ENCODE measurements at places on chromosomes 5 and 9.

- DNase-seq: no peak
Observed at GRCh38 chr5:73759771-73760170, 133.8 kb downstream of the ARHGEF28 start.

DNA sequence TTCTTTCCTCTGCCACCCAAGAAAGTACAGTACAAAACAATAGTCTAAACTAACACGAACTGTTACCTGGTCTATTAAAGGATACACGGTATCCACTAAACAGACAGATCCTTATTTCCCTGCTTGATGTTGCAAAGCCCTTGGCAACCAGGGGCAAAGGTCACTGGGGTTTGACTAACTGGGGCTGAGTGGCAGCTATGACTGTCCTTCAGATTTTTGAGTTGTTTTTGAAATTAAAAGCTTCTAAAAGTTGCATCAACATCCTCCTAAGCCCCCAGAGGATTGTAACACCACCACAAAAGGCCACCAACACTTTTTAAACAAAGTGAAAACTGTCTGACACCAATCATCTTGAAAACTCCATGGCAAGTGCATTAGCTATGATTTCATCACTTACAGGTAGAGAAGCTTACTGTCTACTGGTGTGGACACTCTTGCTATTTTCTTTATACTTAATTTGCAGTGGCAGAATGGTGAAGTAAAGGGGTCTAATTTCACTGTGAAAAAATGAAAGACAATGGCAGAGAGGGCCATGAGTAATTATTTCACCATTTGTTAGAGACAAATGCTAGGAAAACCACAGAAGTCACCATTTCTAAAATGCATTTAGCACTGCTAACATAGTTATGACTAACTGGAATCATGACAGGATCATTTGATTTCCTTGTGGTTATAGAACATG lies 292.4 kb downstream of the EFNA5 start:
- no peak for DNase-seq

GRCh38 chr5:177370488-177371119 lies 12.9 kb downstream of the RGS14 start:
- no peak for DNase-seq

GRCh38 chr9:126301985-126302603 lies 24.5 kb upstream of the MVB12B start:
- DNase-seq: peak; percentile 19

- no peak for DNase-seq
Observed at GRCh38 chr5:111227226-111227782, 3.1 kb downstream of the CAMK4 start.

DNA sequence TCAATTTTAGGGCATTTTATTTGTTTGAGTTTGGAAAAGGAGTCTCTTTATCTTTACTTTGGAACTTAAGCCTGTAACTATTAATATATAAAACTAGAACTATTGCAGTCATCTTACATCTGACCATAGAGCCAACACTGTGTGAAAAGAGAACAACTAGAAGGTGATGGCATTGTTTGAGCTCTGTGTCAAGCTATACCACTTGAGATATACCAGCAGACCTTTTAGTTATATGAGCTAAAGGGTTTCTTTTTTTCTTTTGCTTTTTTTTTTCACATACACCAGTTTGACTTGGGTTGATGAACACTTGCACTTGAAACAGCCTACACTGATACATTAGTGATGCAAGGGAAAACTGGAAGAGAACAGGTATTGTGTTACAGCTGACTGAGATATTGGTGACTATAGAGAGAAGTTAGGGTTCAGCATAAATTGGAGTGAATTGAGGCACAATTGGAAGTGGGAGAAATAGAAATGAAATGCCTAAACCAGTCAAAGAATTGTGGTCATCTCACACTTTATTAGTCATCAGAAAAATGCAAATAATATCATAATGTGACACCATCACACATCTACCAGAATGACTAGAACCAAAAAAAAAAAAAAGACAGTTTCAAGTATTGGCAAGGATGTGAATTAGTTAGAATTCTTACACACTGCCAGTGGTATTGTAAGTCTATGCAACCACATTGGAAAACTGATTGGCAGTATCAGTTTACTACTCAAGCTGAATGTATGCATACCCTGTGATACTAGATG lies 60.9 kb downstream of the ADRB2 start:
- no peak for DNase-seq

DNA sequence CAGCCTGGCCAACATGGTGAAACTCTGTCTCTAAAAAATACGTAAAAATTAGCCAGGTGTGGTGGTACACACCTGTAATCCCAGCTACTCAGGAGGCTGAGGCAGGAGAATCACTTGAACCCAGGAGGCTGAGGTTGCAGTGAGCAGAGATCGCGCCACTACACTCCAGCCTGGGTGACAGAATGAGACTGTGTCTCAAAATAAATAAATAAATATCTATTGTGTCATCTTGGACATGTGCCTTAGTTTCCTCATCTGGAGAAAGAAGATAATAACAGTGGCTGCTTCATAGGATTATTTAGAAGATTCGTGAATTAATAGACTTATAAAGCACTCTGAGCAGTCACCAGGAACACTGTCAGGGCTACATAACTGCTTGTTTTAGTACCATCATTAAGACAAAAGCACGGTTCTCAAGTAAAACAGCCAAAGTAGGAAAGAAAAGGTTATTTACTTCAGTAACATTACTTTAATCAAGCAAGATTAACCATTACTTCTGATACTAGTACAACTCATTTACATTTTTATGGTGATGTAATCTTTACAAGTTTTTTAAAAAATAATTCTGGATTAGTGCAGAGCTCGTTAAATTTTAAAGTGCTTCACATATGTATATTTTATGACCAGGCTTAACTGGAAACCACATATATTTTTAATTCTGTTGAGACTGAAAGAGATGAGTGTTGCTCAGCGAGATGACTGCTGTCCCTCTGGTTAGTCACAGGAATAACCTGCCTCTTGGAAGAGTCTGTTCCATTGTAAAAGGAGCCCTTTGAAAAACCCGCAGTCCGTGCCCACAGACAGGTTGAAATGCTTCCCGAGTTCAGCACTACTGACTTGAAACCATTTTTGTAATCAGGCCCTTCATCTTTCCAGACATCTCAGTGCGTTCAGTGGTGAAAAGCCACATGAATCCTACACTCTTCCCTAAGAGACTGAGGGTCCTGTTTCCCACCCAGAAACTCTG lies 36.7 kb downstream of the ANKH start:
- no peak for DNase-seq

- DNase-seq: no peak
Observed at GRCh38 chr9:121253821-121254501, 14.0 kb upstream of the GSN start.

DNA sequence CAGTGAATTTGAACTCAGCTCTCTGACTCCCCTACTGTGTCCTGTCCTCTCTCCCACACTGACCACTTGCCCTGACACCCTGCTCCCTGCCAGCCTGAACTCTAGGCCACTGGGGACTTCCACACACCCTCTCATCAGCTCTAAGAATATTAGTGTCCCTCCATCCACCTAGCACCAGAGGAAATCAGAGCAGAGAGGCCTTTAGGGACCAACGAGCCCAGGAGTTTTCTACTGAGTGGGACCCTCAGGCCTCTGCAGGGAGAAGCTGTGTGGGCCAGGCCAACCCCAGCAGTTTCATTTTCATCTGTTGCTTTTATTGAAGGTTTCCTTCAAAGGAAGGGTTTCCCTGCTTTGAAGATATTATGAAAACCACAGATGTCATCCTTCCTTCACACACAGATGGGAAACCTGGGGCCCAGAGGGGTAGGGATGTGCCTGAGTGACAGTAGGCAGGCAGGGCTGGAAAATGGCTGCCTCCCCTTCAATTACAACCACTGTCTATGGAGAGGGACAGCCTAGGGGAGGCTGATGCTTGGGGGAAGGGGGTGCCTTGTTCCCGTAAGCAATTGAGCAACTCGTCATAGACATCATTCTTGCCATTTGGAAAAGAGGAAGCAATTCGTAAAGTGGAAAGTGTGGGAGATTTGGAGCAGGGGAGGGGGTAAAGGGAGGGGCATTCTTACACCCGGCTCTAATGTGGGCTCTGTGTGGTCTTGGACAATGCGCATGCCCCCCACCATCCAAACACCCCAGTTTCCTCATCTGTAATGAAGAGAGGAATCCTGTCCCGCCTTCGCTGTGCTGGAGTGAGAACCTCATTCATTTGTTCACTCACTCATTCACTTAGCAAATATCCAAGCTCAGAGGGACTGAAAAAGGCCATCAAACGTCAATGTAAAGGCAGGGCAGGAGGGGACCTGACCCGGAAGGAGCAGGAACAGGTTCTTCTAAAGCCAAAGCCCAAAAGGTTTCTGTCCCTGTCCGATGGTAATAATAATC lies 3.9 kb downstream of the GLIPR2 start:
- no peak for DNase-seq

DNA sequence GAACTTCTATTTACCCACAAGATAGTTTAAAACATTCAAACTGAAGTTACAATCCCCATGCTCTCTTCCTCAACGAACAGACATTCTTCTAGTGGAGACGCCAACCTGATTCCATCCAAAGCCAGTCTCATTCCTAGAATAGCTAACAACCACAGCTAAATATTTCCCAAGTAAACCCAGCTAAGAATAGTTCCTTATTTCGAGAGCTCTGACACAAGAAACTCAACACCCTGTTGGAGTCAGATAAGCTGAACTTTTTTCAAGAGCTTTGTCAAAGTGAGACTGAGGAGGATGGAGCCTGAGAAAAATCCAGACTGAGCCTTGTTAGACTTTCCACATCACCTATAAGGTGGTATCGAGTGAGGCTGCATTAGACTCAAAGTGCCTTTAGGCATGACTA lies 56.7 kb upstream of the RPS23 start:
- DNase-seq: no peak

DNA sequence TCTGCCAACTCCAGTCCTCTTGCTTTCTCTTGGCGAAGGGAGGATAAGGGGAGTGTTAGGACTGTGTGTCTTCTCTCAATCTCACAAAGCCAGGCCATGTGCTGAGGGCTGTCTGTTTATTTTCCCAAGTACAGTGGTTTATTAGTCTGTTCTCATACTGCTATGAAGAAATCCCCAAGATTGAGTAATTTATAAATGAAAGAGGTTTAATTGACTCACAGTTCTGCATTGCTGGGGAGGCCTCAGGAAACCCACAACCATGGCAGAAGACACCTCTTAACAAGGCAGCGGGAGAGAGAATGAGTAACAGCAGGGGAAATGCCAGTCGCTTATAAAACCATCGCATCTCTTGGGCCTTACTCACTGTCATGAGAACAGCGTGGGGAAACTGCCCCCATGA lies 36.2 kb upstream of the CKS2 start:
- peak; percentile 9 for DNase-seq

DNA sequence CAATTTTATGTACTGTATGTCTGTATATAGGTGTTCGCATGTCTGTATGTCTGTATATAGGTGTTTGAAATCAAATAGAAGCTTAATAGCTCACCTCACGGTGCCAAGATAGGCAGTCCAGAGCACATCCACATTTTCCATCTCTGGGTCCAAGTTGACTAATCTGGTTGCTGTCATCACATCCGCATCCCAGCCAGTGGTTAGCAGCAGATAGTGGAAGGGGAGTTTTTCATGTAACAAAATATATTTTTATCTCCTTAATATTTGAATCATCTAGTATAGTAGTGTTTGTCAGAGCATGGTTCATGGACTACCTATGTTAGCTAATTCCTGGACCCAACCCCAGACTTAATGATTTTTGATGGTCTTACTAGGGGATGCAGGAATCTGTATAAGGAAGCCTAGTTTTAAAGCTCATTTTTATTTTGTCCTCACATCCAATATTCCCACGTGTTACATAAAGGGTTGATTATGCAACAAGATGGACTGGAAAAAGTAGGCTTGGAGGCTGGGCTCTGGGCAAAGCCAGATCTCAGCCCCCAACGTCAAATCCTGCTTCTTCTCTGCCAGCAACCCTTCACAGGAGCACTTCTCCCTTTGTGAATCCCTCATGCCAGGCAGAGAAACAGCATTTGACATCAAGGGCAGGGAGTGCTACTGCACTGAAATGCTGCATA lies 219.7 kb downstream of the ZSWIM6 start:
- DNase-seq: no peak

- DNase-seq: no peak
Observed at GRCh38 chr5:178291969-178292825, 59.6 kb upstream of the PHYKPL start.

DNA sequence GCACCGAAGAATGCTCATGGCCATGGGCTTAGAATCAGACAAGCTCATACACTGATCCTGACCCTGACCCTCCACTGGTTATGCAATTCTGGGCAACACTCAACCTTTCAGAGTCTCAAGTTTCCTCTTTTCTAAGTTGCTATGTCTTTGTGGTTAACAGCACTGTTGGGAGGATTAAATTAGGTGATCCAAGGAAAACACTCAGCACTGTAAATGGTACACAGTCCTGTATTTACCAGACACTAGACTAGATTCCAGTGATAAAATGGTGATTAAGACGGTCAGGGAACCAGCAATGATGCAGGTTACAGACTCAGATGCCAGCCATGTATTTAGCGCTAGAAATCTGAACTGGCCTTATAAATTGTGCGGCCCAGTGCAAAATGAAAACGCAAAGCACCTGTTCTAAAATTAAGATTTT lies 8.1 kb downstream of the ARL15 start:
- DNase-seq: no peak

DNA sequence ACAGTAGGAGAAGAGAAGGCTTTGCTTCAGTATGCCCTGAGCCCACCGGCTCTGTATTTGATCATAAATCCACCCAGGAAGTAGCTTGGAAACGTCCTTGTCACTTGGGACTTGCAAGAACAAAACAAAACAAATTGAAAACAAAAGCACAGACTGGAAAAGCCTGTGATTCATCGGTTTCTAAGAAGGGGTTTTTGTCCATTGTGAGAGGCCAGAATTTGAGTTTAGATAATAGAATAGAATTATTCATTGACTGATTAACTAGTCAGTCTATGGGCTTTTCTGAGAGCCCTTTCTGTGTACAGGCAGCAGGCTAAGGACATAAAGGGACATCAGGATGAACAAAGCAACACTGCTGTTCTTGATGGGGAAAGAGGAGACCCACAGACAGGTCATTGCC lies 424.8 kb downstream of the IRX1 start:
- DNase-seq: no peak

DNA sequence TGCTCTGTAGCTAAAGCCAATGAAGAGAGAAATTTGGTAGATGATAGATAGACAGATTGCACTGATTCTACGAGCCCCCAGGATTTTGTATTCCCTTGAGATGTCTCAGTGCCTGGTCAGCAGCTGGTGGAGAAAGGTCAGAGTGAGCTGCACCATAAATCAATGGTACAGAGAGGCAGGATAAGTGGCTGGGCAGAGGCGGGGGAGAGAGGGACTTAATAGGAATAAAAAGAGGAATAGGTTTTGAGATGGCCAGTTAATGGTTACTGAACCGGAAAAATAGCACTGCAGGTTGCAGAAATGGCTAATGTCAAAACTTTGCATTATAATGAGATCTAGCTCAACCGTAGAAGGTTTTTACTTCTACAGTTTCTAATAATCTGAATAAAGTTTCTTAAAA lies 47.9 kb upstream of the SLC12A2 start:
- DNase-seq: no peak

GRCh38 chr5:107808671-107809137 lies 138.0 kb upstream of the EFNA5 start:
- DNase-seq: no peak
